ENCODE measurements at places on chromosomes 7 and 10.

DNA sequence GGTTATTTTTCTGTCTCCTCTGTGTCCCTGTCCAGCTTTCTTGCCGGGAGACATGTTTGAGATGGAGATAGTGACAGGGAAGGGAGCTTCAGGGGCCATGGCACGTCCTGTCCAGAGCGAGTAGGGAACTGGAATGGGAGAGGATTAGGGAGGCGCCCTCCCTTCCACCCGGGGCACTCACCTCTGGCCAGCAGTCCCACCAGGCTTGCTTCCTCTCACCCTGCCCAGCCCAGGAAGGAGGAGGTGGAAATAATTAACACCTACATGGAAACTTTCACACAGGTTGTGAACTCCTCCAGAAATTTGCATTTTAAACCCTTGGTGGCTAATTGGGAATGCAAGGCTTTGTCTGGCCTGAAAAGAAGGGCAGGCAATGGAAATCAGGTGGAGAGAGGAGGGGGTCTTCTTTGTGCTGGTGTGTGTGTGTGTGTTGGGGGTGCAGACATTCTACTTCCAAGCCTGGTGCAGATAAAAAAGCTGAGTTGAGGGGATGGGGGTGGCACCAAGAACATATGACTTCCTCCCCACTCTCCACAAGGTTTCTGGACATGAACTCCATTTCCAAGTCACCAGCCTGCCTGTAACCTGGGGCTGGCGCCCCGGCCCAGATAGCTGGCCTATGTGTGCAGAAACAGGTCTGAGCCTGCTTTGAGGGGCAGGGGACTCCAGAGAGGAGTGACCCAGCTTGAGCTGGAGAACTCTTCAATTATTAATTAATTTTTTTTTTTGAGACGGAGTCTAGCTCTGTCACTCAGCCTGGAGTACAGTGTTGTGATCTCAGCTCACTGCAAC, 199.4 kb downstream of the CYP26A1 start:
- DNase-seq: no peak

GRCh38 chr7:157471259-157472125, 134.7 kb downstream of the DNAJB6 start:
- no peak for DNase-seq

- no peak for DNase-seq
Observed at GRCh38 chr7:32102432-32102873, 32.2 kb upstream of the PDE1C start.

GRCh38 chr7:115526278-115526677, 504.3 kb downstream of the TFEC start:
- DNase-seq: no peak

- DNase-seq: no peak
Observed at GRCh38 chr7:12727455-12728191, 40.2 kb downstream of the ARL4A start.

DNA sequence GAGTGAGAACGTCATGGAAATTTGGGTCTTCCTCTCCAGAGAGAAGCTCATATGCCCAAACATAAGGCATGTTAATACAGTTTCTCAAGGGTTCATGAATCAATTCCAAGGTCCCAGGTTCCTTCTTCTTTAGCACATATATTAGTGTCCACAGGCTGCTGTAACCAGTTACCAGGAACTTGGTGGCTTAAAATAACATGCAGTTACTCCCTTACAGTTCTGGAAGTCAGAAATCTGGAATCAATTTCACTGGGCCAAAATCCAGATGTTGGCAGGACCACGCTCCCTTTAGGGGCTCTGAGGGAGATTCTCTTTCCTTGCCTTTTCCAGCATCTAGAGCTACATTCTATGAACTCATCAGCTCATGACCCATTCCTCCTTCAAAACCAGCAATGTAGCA, 64.8 kb downstream of the MRC1 start:
- DNase-seq: no peak

DNA sequence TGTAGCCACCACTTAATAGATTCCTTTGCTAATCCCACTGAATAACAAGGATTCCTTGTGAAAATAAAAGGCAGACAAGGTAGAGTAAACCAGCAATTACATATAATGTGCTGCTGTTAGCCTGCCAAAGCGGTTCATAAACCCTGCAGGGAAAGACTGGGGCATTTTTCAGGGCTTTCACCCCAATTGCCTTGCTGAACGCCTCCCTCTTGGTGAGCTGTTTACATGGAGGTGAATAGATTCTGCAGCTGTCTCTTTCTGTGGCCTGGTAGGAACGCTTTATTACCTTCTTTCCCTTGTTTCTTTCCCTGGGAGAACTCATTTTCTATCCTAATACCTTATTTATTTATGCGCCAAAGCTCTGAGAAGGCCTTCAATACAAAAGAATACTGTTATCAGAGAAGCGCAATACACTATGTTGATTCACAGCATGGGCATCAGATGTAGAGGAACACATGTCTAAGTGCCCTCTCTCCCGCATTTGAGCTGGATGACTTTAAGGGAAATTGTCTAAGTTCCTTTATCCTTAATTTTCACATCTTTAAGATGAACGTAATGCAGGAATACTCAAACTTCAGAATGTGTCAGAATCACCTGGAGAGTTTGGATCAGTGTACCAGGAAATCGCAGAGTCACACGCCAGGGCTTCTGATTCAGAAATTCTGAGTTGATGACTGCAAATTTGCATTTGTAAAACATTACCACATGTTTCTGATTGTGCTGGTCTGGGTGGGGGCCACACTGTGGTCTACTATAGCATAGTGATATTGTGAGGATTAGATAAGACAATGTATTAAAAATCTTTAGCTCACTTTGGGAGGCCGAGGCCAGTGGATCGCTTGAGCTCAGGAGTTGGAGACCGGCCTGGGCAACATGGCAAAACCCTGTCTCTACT, 1203.8 kb downstream of the SORCS3 start:
- no peak for DNase-seq

GRCh38 chr7:1961701-1962276, 271.0 kb downstream of the MAD1L1 start:
- peak; percentile 44 for DNase-seq

- DNase-seq: no peak
Observed at GRCh38 chr7:17142831-17143541, 155.5 kb upstream of the AHR start.

DNA sequence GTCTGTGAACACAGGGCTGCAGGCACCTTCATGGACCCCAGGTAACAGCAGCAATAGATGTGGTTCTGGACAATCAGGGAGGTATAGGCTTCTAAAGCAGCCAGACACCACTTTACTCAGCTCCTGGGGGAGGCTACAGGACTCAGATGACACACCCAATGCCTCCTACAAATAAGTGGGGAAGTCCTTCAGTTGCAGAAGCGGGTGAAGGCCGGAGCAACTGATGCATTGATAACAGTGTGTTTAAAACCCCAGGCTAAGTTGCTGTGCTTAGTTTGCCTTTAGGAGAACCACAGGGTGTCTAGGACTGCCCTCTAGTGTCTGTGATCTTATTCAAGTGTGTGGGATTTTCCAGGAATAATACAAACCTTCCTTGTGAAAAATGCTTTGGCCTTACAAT, 5.9 kb upstream of the ITGA8 start:
- DNase-seq: no peak

- no peak for DNase-seq
Observed at GRCh38 chr10:88090568-88091214, 227.3 kb downstream of the PTEN start.

DNA sequence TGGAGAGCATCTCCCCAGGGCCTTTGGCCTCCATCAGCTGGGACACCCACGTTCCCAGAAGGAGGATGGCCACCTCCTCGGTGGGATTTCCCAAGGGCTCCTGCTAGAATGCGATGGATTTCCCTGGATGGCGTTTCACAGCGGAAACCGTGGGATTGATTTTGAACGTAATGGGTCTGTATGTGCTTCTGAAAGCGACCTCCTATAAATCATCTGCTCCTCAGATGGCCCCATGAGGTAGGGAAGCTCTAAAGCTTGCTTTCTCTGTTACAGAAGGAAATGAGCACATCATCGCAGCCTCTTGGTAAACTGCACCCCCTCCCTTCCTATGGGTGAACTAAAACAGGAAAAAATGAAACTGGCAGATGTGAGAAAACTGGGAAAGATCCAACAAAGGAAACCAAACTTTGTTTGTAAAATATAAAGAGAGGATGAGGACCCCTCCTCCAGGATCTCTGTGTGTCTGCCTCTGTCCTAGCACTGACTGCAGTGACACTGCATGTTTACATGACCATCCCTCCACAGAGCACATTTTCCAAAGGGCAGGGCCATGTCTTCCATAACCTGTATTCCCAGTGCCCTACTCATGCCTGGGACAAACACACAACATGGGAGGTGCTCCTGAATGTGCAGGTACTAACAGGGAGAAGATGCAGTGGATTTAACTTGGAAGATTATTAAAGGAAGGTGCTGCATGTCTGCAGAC, 57.6 kb downstream of the LYZL1 start:
- DNase-seq: no peak

DNA sequence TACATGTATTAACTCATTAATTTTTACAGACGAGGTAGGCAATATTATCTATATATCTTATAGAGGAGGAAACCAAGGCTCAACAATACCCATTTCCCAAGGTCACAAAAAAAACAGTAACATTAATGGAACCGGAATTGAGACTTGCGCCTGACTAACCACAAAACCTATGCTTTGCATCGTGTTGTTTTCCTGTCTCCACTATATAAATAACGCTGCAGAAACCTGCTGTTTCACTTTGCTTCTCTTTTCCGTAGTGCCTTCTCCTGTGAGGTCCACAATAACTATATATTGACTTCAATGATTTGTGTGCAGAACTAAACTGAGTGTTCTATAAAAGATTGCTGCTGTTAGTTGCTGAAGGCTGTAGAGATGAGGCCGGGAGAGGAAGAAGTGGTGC, 97.7 kb upstream of the RPA3 start:
- no peak for DNase-seq

- DNase-seq: no peak
Observed at GRCh38 chr10:12455766-12456165, 106.4 kb downstream of the CAMK1D start.

- DNase-seq: no peak
Observed at GRCh38 chr7:157464971-157465886, 128.4 kb downstream of the DNAJB6 start.

DNA sequence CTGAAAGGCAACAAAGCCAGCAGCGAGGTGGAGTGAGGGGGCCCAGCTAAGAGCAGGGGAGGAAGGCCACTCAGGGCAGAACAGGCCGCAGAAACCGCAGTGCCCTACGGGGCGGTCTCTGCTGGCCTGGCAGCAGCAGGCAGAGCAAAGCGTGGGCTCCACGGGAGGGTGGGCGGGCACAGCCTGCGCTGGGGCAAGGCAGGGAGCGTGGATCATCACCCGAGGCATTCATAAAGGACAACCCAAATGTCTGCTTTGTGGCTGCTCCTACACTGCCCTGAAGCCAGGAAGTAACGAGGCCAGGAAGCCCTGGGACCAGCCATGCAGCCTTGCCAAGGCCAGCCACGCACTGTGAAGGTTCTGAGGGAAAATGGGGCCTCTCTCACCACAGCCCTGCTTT, 127.5 kb downstream of the MAD1L1 start:
- no peak for DNase-seq

DNA sequence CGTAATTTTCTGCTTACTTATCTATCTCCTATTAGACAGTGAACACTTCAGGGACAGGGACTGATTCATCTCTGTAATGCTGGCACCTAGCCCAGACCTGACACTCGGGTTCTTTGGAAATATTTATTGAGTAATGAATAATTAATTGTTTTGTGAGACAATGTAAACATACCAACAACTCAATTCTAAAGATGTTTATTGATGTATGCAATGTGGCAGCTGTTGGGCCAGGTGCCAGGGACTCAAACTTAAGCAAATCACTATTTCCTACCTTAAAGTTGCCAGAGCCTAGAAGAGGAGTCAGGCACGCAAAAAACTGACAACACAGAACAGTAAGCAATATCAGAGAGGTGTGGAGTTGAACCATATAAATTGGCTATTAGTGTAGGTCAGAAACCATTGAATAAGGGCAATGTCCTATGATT, 63.6 kb upstream of the BMPER start:
- DNase-seq: no peak

- DNase-seq: no peak
Observed at GRCh38 chr10:88810196-88810961, 7.8 kb downstream of the LIPM start.

- DNase-seq: no peak
Observed at GRCh38 chr7:4273566-4274230, 408.4 kb upstream of the FOXK1 start.

DNA sequence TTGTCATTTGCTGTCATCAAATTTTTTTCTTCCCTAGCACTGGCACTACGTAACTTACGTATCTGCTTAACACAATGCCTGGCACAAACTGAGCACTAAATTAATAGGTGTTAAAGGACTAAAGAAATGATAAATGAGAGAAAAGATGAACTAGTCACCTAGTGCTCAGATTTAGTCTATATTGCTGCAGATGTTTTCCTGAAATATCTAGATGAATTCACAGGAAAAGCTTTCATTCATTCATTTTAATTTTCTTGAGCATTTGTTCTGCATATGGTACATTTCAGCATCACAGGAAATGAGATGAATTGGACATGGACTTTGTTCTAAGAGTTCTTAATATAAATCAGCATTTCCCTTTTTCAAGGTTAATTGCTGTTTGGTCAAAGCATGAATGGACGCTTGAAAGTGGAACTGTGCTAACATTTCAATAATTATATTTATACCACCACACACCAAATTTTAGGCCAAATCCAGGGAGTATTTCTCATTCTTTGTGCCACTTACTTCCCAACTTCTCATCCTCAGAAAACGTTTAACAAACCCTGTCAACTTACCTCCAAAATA, 163.2 kb upstream of the MDFIC start:
- DNase-seq: no peak

GRCh38 chr10:106825576-106826364, 338.7 kb downstream of the SORCS1 start:
- DNase-seq: no peak
